ENCODE measurements at places on chromosomes 12 and 14.

DNA sequence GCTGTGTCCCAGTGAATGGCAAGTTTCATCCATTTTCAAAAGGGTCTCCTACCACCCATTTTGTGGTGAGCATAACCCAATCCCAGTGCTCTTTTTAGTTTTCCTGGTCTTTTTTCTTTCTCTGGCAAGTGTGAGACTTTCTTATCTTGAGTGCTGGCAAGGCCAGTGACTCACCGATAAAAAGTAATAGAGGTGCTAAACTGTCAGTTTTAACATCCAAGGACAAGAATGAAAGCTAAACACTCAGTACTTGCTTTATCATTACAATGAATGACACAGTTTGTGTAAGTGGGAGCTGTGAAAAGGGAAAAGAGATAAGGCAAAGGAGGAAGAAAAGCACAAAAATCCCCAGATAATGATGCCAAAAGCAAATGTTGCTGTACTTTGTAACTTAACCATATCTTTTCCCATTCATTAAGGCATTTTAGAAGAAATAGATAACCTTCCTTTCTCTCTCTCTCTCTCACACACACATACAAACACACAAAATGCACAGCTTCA lies 4.9 kb upstream of the LRIG3 start:
- DNase-seq: no peak

GRCh38 chr12:104637604-104638003 lies 180.9 kb downstream of the CHST11 start:
- DNase-seq: no peak

DNA sequence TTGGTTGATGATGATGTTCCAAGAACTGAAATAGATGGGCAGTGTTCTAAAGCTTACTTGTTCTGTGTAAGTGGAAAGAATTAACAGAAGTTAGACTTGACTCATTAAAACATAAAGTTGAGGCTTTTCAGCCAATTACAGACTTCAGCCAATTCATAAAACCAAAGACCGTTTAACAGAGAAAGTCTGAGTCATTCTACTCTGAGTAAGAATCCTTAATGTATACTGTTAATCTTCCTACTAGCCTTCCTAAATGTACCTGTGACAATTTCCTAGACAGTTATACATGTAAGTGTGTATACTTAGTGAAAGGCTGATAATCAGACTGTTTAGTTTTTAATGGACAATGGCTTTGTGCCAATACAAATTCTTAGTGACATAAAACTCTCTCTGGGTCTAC lies 681.0 kb downstream of the RPL10L start:
- no peak for DNase-seq

- DNase-seq: no peak
These were observed 20.5 kb upstream of the DUSP6 start for GRCh38 chr12:89372584-89373370.

DNA sequence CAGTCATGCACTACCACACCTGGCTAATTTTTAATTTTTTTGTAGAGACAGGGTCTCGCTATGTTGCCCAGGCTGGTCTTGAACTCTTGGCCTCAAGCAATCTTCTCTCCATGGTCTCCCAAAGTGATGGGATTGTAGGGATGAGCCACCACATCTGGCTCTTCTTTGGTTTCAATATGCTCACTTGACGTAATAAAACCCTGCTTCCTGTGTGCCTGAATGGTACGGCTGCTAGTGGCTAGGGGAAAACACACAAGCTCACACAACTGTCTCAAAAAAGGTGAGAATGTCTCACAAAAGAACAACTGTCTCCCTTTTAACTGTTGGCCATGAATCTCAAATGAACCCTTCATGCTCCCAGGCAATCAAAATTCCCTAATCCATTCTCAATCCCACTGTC lies 15.0 kb downstream of the C1S start:
- no peak for DNase-seq

- no peak for DNase-seq
These were observed 217.4 kb downstream of the ACSS3 start for GRCh38 chr12:81295251-81295650.

DNA sequence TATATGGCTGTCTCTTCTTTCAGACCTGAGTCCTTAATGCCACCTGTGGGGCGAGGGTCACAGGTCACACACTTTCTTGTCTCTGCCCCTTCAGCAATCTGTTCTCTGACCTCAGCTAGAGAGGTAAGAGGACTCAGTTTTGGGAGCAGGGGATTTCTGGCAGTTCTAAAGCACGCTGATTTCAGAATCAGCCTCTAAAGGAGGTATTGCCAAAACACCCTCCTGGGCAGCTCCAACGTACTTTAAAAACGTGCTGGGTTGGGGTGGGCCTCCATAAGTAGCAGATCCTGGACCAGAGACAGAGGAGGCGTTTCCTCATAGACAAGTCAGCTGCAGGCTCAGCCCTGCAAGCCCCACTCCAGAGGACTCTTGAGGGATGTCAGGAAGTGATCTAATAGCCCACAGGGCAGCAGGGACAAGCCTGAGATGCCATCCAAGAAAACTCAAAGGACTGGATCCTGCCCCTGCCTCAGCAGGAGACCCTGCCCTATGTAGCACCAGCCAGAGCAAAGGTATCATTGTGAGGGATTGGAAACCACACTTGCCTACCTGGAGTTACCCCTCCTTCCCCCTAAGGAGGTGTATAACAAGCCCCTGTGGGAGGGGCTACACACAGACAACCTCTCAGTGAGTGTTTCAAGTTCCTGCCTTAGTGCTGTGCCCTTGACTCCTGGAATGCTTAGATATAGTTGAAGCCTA lies 8.5 kb downstream of the CTDSP2 start:
- no peak for DNase-seq

- DNase-seq: no peak
These were observed 4.9 kb downstream of the CDC42BPB start for GRCh38 chr14:103052407-103052806.

DNA sequence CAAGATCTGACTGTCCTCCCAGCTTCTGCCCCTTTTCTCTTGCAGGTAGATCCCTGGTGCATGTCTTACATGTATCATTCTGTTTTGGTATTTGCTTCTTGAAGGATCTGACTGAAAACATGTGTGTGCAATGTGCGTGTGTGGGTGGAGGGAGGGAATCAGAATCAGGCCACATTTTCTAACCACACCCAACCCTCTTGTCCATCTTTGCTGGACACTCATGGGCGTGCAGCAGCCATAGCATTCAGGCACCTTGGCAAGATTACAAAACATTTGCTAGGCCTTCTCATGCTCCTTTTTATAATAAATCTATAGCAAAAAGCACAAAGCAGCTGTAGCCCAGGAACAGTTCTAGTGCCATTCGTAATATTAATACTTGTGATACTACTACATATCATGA lies 233.6 kb upstream of the E2F7 start:
- DNase-seq: no peak

GRCh38 chr12:88946372-88946997 lies 366.2 kb upstream of the KITLG start:
- no peak for DNase-seq

DNA sequence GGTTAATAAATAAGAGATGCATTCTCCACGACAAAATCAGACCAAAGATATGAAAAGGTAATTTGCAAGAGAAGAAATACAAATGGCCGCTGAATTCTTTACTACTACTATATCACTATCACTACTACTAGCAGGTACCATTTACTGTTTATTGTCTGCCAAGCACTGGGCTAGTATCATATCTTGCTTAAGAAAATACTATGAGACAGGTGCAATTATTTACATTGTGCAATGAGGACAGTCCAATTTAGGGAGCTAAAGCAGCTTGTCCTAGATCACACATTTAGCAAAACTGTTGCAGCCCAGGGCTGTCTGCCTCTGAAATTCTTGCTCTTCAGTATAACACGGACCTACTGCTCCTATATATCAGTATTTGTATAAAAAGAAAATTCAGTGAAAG lies 52.8 kb downstream of the CRADD start:
- DNase-seq: no peak

- DNase-seq: no peak
These were observed 8.5 kb upstream of the TTC8 start for GRCh38 chr14:88815980-88816379.

DNA sequence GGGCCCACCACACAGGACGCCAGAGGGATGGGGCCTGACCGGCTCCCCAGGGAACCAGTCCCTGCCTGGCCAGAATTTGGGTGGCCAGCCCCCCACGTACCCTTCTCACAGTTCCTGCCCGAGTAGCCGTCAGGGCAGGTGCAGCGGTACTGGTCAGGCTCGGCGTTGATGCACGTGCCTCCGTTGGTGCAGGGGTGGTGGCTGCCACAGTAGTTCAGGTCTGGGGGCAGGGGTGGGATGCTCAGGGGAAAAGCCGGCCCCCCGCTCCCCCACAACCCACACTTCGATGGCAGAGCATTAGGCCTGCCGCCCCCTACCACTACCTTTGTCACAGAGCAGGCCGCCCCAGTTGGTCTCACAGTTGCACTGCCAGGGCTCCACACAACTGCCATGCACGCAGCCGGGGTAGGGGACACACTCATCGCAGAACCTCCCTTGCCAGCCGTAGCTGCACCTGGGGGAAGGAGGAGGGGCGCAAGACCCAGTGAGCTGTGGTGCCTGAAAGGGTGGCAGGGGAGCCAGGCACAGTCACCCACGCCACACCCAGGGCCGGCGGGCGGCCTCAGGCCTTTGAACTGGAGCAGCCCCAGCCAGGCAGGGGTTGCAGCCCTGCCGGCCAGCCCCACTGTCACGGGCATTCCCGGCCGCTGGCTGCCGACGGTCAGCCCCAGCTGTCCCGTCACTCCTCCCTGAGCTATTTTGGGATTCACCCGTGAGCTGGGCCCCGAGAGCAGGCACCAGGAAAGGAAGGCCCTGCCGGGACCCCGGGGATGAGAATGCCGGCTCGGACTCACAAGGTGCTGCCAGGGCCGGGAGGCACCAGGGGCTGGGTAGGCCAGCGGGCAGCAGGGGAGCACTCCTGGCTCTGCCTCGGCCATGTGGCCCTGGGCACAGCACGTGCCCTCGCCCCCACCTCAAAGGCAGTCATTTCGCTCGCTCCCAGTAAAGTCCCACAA lies 16.5 kb downstream of the JAG2 start:
- DNase-seq: no peak

- DNase-seq: no peak
These were observed 51.5 kb downstream of the ST8SIA1 start for GRCh38 chr12:22283006-22283506.

- no peak for DNase-seq
These were observed 9.4 kb upstream of the CACNA2D4 start for GRCh38 chr12:1927751-1928351.

DNA sequence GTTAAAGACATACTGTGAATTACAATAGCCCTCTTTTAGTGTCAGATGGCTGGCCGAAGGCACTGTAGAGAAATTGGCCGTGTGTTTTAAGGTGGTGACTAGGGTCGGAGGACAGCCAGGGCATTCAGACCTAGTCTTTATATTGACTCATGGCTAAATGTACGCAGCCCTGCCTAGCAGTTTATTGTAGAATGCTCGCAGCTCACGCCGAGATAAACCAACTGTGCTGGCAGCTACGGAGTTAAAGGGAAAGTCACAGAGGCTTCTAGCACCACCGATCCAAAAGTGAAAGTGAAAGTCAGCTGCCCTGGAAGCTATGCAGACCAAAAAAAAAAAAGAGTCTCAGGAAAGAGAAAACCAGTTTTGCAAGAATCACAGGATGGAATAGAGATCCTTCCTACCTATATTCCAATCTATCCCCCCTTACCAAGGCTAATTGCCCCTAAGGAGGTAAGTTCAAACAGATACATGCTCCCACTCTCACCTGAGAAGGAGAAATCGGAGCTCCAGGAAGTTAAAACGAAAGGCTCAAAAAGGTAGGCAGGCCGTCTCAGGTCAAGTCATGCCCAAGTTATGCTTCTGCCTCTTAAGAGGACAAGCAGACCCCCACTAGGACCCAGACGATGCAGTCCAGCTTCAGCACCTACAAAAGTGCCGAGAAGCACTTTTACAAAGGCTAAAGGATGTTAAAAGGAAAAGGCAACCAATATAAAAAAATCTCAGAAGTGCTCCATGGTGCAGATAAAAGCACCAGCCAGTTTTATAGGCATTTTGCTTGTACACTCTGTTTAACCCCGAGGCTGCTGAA lies 24.8 kb downstream of the KLRK1 start:
- DNase-seq: peak; percentile 19

- no peak for DNase-seq
These were observed 9.0 kb downstream of the PITPNM2 start for GRCh38 chr12:123141615-123142517.

DNA sequence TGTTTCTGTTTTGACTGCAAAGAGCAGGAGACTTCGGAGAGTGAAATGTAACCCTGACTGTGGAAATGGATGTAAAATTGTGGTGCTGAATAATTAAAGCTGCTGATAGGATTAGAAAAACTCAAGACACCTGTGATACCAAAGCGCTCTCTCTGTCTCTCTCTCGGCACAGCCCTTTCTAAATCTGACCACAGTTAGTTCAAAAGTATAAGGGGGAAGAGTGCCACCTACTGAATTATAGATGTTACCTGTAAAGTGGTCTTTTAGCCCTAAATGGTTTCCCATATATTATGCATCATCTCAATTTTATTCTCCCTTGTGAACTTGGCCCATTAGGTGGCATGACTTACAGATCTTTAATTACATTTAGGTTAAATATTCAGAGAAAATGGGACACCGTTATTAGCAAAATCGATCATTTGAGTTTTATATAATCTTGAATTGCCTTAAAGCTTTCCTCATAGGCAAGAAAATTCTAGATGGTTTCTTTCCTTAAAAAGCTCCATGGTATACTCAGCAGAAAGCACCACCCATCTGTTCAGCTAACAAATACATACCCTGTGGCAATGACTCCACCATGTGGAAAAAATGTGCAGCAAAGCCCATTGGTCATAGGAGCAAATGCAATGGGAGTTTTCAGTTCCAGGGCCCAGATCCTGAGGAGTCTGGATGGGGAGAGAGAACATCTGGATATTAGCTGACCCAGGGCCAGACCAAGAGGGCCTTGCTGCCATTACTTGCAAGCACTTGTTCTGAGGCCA lies 18.1 kb downstream of the RFC5 start:
- DNase-seq: no peak

DNA sequence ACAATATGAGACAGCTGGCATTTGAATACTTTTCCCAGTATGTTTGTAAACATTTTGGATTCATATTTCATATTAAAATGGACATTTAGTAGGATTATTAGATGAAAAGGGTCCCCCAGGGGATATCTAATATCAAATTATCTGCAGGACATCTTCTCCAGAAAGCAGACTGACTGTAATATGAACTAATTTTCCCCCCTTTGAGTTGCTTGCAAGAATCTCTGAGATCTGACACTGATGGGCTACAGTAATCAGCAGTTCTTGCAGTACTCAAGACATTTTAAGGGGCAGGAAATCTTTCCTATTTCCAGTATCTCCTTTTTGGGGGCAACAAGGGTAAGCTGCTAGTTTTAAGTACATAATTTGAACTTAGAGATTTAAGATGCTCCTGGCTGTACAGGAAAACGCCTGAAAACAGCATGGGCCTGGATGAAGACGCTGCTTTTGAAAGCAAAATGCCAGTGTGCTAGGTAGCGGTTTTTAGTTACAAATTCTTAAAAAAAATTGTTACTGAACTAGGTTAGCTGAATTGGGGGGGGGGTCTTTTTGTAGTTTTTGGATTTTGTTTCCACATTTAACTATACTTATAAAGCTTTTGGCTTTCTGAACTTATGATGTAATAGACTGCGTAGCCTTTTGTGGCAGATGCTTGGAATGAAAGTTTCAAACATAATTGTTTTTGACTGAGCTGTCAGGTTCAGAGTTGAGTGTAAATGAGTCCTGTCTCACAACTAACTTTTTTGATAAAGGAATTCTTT lies 2.2 kb downstream of the FRMD6 start:
- no peak for DNase-seq

Data from T-helper 9 cell (primary cell).